ENCODE measurements at places on chromosomes 11 and 22.

DNA sequence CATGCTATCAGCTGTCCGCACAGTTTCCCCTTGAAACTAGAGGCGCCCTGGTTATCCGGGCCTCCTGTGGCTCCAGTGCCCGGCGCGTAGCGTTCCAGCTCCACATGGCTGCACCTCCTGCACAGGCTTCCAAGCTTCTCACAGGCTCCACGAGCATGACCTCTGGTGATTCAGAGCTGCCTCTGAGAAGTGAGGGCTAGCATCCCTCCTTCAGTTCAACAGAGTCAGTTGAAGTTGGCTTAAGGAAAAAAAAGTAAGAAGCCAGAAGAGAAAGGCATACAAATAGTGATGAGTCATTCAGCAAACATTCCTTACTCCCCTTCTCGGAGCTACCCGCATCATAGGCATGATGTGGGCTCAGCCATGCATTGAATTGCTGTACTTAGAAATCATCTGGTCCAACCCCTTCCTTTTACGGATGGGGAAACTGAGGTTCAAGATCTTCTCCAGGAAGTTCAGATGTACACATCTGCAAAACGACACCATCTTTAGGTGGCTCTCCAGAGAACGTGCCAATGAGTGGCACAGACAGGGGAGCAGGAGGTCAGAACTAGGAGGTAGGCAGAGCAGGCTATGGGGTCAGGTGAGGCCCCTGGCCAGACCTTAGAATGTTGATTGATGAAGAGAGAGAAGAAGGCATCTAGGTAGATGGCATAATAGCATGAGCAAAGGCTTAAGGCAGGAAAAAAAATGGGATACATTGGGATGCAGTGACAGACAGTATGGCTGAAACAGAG is 216.3 kb upstream of the TBCEL start:
- no peak for DNase-seq

DNA sequence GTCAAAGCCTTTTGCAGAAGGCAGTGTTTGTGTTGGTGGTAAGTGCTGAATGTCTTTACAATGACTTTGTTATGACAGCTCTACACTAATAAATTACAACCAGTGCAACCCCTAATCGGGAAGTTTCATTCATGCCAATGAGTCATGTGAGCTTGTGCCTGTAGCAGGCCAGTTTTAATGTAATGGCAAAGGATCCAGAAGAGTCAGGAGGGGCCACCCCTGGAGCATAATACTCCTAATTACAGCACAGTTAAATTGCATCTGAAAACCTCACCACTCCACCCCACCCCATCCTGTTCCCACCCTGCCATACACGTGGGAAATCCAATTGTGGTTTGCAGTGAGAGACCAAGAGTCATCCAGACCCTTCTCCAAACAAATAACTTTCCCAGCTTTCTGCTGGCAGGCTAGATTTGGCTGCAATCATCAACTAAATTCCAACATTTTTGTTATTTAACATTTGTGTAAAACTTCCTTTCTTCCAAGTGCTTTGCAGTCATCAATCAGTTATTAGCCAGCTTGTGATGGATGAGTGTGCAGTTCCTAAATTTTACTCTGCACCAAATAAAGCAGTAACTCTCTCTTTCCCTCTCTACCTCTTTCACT is 277.3 kb upstream of the FAT3 start:
- no peak for DNase-seq

DNA sequence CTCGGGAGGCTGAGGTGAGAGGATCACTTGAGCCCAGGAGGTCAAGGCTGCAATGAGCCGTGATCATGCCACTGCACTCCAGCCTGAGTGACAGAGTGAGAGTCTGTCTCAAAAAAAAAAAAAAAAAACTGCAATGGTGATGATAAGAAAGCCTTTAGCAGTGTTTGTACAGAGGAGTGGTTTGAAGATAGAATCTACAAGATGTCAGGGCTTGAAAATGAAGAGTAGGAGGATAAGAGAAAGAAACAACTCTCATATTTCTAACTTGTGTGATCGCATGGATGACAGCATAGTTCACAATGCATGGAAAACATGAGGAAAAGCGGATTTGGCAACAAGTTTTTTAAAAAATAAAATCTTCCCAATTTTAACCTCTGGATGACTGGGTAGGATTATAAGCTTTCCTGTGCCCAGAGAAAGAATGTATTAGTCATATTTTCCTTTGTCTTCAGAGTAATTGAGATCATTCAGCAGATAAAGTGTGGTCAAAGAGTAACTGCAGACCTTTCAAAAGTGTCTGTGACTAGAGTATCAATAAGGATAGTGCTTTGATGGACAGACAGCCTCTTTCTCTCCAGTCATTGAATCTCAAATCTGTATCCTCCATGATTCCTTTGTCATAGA is 328.1 kb downstream of the CASP12 start:
- no peak for DNase-seq

DNA sequence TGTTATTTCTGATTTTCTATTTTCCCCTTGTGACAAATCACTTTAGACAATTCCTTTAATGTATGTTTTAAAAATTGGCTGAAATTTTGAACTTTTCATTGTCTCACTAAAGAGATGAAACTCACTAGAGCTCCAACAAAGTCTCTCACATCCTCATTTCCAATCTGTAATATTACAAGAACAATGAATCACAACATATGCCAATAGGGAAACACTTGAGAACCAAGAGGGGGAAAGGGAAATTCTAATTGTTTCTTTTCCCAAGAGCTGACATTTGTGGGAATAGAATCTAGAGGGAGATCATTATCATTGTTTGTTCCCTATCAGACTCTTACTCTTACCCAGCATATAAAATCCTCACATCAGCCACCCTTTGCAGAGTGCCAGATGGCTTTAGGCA is 28.2 kb downstream of the OR10D3 start:
- peak; percentile 62 for DNase-seq

DNA sequence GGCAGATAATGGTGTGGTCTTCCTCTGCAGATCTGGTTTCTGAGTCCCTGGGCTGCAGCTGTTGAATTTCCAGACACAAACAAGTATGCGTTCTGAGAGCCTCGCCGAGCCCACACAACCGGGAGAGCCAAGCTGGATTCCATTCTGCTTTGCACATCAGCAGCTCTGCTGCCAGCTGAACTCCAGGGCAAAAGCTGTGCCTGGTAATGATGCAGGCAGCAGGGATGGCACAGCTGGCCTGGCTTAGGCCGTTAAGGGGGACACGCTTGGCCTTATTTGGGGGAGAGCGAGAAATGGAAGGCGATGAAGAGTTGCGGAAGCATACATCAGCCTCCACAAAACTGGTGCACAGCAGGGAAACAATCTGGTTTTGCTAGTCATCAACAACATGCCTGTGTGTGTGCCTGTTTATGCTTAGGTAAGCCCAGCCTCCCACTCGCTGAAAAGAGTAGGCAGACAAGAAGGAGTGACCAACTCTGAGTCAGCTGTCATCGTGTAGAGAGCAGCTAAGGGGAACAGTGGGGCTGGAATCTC is 25.1 kb downstream of the ADAMTS8 start:
- DNase-seq = peak; percentile 52

GRCh38 chr11:32870676-32871075 is 21.9 kb upstream of the QSER1 start:
- DNase-seq = no peak

DNA sequence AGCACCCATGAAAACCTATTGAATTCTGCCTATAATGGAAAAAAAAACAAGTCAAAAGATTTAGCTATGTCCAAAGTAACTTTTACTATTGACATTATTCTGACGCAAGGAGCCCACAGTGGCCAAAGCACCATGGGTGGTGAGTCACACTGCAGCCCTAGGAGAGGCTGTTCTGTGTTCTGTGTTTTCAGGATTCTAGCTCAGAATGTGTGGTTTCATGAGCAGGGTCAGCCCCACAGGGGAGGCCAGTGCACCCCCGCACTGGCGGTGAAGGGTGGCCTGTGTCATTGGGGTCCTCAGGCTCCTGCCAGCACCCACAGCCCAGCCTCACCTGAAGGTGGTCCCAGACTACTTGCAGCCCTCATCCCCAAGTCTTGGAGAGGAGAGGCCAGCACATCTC is 112.2 kb downstream of the BRD1 start:
- no peak for DNase-seq

DNA sequence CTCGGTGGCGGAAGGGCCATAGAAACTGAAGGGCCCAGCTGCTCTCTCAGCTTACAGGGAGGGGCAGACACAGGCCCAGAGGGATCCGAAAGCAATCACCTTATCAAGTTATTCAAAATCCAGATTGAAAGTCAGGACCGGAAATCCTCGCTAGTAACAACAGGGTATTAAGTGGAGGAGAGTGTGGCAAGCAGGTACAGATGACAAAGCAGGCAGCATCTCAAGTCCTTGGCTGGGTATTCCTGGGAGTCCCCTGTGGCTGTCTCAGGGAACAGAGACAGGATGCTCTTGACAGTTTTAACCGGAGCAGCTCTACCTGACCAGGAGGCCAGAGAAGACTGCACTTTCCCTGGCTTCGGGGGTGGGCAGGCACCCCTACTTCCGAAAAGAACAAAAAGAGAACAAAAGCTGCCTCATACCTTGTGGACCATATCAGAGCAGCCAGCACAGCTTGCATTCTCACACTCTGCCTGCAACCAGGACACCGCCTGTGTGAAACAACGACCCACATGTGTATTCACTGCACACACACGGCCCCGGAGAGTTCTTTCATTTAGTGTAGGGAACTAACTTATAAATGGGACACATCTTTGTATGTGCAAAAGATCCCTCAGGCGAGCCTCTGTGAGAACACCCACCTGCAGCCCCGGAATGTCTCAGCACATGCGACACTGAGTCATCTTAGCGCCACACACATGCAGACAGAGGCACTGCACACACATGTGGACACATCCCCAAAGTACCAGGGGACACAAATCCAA is 78.3 kb downstream of the MICAL3 start:
- DNase-seq = no peak

- DNase-seq = no peak
Measured at GRCh38 chr11:105740164-105740903, 130.5 kb downstream of the GRIA4 start.

GRCh38 chr11:86898689-86899088 is 56.5 kb downstream of the FZD4 start:
- no peak for DNase-seq

GRCh38 chr11:128549256-128549944 is 38.0 kb downstream of the ETS1 start:
- no peak for DNase-seq

GRCh38 chr11:44583353-44583669 is 17.8 kb downstream of the CD82 start:
- DNase-seq = no peak

- DNase-seq = peak; percentile 26
Measured at GRCh38 chr11:7600205-7600775, 73.0 kb downstream of the CYB5R2 start.

GRCh38 chr11:567011-567628 is 6.3 kb downstream of the RASSF7 start:
- no peak for DNase-seq

DNA sequence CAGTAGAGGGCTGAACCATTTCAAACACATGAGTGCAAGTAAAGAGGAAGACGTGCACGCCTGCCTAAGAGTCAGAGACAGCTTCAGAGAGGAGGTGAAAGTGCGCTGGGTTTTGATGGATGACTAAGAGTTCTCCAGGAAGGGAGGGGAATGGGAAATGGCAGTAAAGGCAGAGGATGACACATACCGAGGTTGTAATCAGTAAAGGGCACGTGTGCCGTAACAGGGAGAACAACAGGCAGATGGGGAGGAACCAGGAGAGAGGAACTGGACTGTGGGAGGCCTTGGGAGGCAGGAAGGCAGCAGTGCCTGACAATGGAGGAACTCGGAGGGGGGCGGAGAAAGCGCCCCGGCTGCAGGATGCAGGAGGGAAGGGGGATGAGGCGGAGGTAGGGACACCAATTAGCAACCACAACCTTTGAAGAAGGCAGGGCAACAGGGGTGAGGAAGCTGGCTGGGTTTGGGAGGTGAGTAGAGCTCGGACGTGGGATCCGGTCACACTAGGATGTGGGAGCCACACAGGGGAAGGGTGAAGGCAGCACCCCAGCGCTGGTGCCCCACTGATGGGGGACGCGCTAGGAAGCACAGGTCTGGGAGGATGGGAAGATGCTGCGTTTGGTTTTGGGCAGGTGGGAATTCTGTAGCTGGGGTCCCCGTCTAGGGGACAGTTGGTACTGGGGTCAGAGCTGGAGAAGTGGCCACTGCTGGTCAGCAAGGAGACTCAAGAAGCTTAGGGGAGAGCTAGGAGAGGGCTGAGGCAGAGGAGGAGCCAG is 67.4 kb downstream of the SCUBE1 start:
- peak; percentile 77 for DNase-seq

DNA sequence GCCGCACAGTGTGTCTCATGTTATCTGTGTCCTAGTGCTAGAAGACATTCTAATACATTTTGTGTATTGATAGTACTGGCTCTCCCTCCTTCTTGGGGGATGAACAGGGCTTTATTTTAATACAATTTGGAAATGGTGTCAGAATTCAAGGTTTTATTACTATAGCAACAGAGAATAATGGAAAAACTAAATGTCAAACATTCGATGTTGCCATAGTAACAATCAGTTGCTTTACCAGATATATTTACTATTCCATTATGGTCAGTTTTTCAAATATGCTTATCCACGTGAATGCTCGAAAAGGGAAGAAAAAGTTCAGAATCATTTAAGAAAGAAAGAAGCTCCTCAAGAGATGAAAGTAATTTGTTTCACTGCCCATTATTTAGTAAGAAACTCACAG is 8.6 kb upstream of the MSANTD4 start:
- DNase-seq = no peak
